AG04449 (cell line): ENCODE measurements at places on chromosomes 4 and X.

DNA sequence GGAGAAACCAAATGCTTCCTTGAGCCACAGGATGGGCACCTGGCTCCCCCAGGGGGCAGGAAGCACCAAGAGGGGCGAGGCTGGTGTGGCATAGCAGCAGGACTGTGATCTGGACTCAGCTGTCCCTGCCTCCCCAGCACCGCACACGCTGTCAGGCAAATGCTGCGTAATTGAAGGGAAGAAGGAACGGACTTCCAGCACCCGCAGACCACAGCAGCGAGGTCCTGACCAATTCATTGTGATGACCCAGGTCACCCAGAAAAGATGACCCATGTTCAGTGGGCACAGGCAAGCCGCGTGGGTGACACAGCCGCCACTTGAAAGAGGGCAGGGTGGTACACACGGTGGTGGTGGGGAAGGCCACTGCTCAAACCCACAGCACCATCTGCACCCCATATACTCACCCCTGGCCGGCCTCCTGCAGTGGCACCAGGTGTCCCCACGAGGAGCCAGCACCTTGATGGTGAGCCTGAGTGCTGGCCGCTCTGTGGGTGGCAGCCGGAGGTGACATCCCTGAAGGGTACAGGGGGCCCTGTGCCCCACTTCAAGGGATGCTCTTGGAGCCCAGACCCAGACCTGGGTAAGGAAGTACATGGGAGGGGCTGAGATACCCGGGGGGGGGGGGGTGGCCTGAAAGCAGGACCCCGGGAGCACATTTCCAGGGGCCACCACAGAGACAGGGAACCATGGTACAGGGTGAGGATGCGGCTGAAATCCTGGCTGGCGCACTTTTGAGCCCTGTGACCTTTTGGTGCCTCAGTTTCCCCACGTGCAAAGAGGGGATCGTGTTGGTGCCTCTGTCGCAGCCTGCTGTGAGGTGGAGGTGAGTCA, 11.5 kb downstream of the NAT8L start:
- DNase-seq, result no peak

DNA sequence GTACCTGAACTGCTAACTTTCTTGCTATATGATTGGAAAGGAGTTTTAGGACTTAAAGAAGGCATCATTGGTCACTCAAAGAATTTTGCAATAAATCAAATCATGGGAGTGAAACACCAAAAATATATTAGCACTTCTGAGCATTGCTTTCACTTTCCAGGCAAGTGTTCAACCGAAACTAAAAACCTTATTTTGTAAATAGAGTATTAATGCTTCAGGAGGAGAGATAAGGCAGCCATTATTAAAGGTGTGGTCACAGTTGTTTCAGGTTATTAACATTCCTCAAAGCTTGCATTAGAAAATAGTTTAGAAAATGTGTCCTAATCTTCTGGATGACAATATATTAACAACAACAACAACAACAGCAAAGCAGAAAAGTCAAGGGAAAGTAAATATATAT, 92.3 kb upstream of the TLL1 start:
- no peak for DNase-seq

GRCh38 chr4:167290678-167291077, 56.4 kb upstream of the SPOCK3 start:
- DNase-seq, result no peak

DNA sequence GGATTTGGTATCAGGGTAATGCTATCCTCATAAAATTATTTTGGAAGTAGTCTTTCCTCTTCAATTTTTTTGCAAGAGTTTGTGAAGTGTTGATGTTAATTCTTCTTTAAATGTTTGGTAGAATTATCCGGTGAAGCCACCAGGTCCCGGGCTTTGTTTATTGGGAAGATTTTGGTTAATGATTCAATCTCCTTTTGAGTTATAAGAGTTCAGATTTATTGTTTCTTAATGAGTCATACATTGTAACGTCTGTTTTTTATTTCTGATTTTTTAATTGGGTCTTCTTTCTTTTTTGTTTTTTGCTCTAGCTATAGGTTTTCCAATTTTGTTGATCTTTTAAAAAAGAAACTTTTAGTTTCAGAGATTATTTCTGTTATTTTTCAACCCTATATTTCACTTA, 412.3 kb downstream of the PDGFC start:
- DNase-seq, result no peak

GRCh38 chr4:68038272-68038671, 75.0 kb upstream of the TMPRSS11A start:
- no peak for DNase-seq

DNA sequence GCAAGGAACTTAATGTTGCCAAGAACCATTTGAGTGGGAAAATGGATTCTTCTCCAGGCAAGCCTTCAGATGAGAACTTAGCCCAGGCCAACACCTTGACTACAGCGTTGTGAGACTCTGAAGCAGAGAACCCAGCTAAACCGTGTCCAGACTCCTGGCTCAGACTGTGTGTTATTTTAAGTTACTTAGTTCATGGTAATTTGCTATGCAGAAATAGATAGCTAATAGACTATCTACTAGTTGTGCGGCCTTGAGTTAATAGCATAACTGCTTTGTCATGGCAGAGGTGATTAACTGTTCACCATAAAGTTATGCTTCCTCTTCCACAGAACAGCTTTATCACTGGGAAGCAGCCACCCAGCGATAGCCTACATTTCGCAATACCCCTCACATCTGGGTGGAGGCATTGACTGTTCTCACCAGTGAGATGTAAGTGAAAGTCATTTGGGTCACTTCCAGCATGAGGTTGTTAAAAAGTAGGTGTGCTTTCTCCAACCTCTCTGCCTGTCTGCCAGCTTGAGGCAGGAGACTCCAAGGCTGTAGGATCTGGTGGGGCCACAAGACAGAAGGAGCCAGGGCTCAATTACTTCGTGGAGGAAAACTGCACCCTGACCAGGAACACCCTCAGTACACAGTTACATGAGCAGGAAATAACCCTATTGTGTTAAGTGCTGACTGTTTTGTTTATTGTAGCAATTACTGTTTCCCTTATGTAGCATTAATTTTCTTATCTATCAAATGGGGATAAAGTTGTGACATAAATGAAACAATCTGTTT, 94.2 kb downstream of the GPAT3 start:
- no peak for DNase-seq

DNA sequence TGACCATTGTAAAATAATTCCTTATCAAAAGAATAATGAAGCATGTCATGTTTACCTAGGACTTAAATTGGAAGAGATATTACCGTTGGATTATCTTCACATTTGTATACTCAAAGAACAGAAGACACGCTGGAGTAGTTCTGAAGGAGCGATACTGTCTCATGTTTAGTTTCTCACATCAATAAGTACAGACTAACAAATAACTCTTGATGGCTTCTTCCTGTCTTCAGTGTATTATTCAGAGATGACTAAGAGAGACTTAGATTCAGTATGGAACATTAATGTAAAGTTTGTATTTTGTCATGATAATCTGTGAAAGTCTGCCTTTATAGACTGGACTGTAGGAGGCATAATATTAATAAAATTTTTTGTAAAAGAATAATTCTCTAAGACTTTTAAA, 72.7 kb downstream of the SPRY1 start:
- no peak for DNase-seq

GRCh38 chr4:15771216-15772058, 6.7 kb upstream of the CD38 start:
- DNase-seq, result no peak

- DNase-seq, result no peak
Measured at GRCh38 chr4:171348090-171348489, 465.1 kb upstream of the GALNTL6 start.

GRCh38 chrX:73977542-73978169, 326.3 kb upstream of the ZCCHC13 start:
- no peak for DNase-seq

GRCh38 chrX:11899091-11899490, 141.1 kb downstream of the MSL3 start:
- DNase-seq, result no peak
